Kidney (tissue), 22 donors: ENCODE measurements at places on chromosomes 13 and 19.

- no peak for DNase-seq
Observed at GRCh38 chr13:98517576-98518310, 59.2 kb downstream of the STK24 start.

- DNase-seq = no peak
Observed at GRCh38 chr19:46494146-46494940, 1.3 kb downstream of the PNMA8B start.

DNA sequence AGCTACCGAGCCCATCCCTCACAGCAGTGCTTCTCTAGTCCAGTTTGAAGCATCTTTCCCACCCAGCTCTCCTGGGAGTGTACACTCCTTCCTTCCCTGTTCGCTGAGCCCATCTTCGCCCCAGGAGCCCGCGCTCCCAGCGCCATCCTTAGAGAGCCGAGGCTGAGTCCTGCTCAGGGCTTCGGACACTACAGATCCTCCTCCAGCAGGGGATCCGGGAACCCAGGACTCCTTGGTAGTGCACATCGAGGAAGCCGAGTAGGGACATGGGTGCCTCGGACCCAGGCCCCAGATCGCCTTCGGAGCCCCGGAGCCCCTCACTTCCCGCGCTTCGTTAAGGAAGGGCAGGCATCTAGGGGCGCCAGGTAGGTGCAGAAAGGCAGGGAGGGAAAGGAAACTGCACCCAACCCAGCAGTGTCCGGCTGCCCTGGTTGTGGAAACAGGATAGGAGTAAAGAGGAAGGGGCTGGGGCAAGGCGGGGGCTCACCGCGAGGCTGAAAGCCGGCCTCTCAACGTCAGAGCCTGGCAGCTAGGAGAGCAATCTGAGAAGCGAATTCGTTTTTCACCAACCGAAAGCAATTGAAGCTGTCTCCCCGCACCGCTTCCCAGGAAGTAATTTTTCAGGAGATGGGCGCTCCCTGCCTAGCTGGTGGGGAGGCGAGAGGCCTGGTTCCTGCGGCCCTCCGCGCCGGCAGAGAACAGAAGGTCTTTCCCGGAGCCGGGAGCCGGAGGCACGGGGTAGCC, 1.0 kb downstream of the PDX1 start:
- no peak for DNase-seq

DNA sequence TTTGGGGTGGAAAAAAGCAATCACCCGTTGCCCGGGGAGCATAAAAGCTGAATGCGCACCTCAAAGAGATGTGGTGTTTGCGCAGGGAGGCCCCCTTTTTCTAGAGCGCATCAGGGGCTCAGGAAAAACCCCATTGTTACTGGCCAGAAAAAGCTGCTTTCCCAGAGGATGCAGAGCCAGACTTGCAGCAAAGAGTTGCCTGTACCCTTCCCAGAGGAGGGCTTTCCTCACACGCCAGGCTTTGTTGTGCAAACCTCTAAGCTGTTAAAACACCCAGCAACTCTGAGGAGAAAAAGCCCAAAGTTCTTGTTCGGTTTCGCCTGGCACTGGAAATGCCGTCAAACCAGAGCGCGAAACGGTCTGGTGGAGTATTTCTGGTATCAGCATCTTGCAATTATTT, 29.3 kb downstream of the GSX1 start:
- no peak for DNase-seq
